ENCODE measurements at places on chromosomes 16 and 17.

- DNase-seq, result no peak
Observed at GRCh38 chr17:49836111-49837030, 11.5 kb downstream of the TAC4 start.

DNA sequence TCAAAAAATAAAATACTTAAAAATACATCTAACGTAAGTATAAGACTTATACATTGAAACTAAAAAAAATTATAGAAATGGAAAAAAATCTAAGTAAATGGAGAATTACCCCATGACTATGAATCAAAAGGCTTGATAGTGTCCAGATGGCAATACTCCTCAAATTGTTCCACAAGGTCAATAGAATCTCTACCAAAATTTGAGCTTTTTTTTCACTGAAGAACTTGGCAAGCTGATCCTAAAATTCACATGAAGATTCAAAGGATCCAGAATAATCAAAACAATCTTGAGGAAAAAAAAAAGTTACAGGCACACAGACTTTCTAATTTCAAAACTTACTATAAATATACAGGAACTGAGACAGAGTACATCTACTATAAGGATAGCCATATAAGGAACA, 448.4 kb upstream of the CDH11 start:
- DNase-seq, result no peak

- no peak for DNase-seq
Observed at GRCh38 chr17:1203967-1204291, 24.1 kb upstream of the ABR start.

- no peak for DNase-seq
Observed at GRCh38 chr17:76631821-76632565, 11.6 kb downstream of the ST6GALNAC1 start.
